ENCODE measurements at places on chromosomes 6 and 20.

- no peak for DNase-seq
Observed at GRCh38 chr20:47969426-47969825, 184.1 kb upstream of the SULF2 start.

GRCh38 chr6:164377348-164377918 lies 932.0 kb downstream of the C6orf118 start:
- no peak for DNase-seq

GRCh38 chr6:149891259-149891658 lies 6.7 kb downstream of the RAET1E start:
- no peak for DNase-seq

GRCh38 chr20:15637950-15638754 lies 935.1 kb downstream of the KIF16B start:
- no peak for DNase-seq

- DNase-seq = no peak
Observed at GRCh38 chr20:59779656-59780380, 153.6 kb downstream of the SYCP2 start.

- no peak for DNase-seq
Observed at GRCh38 chr6:154874773-154875592, 120.1 kb upstream of the TIAM2 start.

DNA sequence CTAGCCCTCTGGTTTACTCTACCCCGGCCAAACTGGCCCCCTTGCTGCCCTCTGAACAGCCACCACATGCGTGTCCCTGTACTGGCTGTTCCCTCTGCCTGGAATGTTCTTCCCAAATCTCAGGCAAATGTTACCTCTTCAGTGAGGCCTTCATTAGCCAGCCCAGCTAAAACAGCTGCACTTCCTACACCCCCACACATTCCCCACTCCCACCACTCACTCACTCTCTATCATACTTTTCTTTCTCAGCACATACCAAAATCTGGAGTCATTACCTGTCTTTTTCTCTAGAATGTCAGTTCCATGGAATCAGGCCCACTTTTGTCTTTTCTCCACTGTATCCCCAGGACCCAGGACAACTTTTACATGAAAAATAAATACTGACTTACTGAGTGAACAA lies 401.2 kb upstream of the SULF2 start:
- no peak for DNase-seq

GRCh38 chr20:10093087-10093591 lies 58.4 kb downstream of the ANKEF1 start:
- DNase-seq = no peak

DNA sequence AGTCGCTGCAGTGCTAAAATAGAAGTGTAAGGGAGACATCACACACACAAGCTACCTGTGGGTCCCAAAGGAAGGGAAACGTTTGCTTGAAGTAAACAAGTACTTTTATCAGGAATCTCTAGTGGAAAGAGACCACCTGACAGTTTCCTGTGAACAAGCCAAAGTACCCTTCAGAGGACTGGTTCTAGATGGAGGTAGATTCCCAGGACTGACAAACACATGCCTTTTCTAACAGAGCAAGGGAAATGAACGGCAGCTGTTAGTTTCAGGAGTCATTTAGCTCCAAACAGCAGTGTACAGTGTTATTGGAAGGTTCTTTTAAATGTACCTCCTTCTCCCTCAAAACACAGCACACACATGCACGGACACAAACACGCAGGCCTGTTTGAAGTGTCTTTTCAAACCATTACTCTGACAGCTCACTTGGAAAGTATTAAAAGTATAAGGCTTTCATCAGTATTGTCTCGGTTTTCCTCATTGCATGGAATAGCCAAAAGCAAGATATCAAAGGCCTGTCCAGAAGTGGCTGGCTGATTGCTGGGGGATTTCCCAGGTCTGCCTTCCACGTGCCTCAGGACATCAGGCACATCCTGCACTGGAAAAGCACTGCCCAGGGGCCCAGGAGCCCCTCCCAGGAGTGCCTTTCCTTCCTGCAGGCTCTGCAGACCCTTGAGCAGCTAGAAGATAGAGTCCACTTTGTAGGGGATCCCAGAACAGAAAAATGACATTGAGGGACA lies 393.2 kb upstream of the SOX4 start:
- no peak for DNase-seq

DNA sequence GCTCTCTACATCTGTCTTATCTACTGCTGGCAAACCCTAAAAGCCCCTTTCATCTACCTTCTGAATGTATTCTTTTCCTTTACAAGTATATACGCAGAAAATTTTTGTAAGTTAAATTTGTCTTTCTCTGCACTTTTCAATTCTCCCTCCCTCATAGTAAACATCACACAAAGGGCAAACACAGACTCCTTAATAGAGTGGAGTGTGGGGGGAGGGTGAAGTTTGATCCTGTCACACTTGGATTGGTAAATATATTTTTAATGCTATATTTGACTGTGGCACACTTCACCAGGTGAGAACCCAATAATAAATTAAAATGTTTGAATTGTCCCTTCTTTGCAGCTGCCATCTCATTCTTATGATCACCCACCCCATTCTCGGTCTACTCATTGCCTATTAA lies 33.2 kb upstream of the PAQR8 start:
- no peak for DNase-seq

DNA sequence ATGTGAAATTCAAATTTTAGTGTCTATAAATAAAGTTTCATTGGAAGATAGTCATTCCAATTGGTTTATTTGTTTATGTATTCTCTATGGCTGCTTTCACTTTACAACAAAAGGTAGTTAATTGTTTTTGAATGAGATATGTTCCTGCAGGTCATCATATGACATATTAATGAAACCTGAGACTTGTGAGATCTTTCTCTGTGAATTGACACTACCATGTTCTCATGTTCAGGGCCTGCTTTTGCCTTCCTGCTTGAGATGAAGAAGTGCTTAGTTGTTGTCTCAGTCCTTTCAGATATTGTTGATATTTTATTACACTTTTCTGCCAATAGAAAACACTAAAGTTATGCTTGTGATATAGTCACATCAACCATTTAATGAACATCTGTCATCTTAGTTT lies 132.5 kb downstream of the UTRN start:
- no peak for DNase-seq

DNA sequence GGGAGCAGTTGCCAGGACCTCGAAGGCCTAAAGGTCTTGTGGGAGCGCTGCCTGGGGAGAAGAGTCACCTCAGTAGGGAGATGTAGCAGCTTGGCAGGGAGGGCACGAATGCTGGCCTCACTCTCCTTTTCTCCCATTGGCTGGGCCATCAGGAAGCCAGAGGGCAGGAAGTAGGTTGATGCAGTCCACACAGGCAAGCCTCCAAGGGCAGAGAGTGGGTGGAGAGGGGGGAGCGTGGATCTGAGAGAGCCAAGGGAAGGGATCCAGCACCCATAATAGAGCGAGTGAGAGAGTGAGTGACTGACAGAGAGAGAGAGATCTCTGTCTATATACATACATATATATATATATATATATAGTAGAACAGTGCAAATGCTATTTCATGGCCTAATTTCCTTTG lies 215.3 kb upstream of the LRFN2 start:
- DNase-seq = no peak

DNA sequence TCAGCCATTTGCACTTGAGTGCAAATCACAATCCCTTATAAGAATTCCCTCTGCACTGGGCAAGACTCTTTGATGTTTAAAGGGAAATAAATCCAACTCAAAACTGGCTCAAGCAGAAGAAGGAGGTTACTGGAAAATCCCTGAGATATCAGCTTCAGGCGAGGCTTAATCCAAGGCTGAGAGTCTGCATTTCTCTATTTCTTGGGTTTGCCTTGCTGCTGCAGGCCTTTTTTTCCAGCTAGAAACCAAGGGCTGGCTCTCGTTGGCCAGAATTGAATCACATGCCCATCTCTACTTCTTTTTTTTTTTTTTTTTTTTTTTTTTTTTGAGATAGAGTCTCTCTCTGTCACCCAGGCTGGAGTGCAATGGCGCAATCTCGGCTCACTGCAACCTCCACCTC lies 11.7 kb downstream of the HCK start:
- no peak for DNase-seq

- no peak for DNase-seq
Observed at GRCh38 chr6:130965656-130966055, 97.4 kb downstream of the EPB41L2 start.

DNA sequence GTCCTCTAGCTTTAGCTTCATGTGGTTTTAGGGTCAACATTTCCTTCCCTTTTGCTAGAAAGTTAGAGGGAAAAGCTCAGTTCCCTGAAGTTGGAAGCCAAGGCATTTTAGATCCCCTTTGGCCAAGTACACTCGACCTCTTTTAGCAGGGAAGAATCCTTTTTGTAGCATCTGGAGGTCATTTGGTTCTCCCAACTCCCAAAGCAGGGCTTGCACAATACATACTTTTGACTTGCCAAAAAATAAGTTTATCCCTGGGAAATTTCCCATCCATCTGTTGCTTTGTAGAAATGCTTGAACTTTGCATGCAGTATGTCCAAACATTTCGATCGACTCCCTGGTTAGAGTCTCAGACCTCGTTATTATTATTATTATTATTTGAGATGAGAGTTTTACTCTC lies 4.6 kb upstream of the EDEM2 start:
- no peak for DNase-seq

GRCh38 chr20:58117944-58118343 lies 110.5 kb downstream of the ANKRD60 start:
- DNase-seq = no peak

DNA sequence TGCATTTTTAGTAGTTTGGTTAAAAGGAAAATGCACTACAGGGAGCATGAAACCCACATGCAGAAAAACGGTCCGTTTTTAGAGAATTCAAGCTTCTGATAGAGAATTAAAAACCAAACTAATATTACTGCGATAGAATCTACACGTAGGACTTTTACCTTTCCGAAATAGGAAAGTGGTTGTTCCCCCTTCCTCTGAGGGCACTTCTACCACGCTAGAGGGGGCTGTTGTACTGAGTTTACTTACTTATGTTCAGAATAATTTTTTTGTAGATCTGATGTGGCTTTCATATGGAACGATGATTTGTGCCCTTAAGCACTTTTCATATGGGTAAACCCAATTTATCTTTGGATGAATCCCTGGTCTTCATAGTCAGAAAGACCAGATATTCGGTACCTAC lies 264.3 kb upstream of the PLN start:
- DNase-seq = peak; percentile 44

DNA sequence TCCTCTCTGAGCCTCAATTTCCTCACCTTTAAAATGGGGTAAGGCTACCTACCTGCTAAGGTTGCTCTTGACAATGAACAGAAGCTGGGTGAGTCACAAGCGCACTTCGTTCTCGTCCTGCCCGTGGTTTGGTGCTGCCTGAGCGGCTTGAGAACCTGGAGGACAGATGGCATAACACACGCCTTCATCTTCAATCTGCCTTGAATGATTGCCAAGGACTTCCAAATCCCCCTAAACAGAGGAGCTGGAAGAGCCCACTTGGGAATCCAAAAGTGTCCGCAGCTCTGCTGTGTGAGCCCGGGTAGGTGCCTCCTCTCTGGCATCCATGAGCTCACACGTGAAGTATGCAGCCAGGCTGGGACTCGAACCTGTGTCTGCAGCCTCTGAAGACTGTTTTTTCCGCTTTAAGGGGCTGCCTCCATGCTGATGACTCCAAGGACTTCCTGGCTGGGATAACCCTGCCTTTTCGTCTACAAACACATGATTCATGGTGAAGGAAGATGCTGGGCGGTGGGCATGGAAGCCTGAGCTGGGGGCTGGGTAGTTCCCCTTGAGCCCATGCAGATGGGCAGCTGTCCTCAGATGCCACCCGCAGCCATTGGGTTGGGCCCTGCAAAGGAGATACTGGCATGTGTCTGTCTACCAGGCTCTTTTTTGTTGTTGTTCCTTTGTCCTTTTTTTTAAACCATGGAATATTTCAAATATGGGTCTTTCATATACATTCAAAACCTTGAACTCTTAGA lies 25.3 kb upstream of the CSNK2A1 start:
- no peak for DNase-seq

DNA sequence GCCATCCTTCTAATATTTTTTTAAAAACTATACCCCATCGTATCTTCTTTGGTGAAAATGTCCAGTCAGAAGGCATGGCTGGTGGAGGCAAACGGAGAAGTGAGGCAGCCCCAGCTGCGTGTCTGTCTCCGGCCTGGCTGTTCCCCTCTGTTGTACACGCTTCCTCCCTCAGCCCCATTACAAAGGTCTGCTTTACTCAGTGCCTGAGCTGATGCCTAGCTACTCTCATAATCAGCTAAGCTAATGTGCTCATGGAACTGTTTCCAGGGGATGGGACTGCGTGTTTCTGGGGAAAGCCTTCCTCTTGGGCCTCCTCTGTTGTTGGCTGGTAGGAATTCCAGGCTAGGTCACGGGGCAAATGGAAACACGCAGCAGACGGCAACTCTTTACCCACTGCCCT lies 67.3 kb downstream of the PPP1R3G start:
- DNase-seq = no peak

DNA sequence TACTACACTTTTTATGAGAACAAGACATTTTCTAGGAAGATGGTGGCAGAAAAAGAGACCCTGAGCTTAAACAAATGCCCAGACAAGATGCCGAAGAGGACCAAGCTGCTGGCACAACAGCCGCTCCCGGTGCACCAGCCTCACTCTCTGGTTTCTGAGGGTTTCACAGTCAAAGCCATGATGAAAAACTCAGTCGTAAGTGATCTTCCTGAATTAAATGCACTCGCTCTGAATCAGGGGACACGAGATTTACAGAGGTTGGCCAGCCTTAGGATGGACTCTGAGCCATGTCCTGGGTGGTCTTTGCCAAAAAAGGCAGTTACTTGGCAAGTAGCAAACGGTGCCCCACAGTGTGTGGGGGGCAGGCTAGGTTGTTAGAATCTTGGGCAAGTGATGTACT lies 423 bp downstream of the PACRG start:
- no peak for DNase-seq

DNA sequence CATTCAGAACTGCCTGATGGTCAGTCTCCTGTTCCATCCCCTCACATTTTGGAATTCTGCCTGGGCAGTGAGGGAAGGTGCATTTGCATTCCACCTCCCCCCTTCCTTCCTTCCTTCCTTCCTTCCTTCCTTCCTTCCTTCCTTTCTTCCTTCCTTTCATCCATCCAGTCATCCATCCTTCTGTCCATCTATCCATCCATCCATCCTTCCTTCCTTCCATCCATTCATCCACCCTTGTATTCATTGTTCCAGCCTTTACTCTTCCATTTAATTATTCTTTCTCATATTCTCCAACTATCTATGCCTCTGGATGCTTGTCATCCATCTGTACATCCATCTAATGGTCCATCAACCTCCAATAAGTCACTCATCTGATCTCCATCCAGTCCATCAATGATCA lies 14.0 kb downstream of the PCK1 start:
- DNase-seq = no peak

DNA sequence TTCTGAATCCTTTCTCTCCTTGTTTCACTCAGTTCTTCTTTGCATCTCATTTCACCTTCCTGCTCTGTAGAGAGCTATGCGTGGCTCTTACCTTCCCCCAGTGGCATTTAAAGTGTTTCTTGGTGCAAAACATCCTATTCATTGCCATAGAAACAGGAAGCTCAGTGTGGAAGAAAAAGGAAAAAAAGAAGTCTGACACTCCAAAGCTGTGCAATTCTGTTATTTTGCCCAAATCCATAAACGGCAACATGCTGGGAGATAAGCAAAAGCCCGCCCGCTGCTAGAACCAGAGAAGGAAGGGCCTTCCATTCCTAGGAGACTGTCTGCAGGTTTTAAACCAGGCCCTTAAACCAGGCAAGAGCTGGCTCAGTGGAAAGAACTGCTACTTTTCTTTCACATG lies 247.1 kb downstream of the HIVEP2 start:
- DNase-seq = no peak

Data from stimulated activated CD4-positive, alpha-beta T cell treated with anti-CD3 and anti-CD28 coated beads, Interleukin-12 subunit alpha, Interleukin-12 subunit beta, amount 100 ng/mL, for 48 hours (primary cell).